ENCODE measurements at places on chromosomes 5 and 9.

DNA sequence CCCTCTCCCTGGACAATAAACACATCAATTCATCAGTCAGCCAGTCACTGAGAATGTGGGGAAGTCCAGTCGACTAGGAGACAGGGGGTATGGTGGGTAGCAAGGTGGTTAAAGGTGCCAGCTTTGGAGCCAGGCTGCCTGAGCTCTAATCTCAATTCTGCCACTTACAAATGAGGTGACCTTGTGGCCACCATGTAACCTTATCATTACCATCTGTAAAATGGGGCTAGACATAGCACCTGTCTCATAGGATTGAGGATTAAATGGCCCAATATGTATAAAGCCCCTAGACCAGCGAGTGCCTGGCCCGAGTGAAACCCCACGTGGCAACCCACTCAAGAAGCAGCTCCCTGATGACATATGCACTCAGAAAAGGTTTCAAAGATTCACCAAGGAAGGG lies 73.3 kb upstream of the TBC1D2 start:
- DNase-seq: no peak

DNA sequence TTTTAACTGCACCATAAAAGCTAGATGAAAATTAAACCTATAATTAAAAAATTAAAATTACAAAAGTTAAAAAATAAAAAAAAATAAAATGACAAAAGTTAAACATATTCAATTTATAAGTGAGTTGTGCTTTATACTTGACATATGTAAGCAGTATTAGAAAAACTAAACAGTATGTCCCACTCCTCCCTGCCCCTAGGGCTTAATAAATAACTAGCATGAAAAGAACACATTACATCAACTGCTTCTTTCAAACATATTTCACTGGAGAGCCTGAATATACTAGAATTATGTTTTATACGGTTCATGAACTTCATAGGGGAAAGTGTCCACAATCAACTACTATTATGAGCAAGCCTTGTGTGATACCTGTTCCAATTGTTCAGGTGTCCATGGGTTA lies 47.6 kb downstream of the ECPAS start:
- DNase-seq: no peak

DNA sequence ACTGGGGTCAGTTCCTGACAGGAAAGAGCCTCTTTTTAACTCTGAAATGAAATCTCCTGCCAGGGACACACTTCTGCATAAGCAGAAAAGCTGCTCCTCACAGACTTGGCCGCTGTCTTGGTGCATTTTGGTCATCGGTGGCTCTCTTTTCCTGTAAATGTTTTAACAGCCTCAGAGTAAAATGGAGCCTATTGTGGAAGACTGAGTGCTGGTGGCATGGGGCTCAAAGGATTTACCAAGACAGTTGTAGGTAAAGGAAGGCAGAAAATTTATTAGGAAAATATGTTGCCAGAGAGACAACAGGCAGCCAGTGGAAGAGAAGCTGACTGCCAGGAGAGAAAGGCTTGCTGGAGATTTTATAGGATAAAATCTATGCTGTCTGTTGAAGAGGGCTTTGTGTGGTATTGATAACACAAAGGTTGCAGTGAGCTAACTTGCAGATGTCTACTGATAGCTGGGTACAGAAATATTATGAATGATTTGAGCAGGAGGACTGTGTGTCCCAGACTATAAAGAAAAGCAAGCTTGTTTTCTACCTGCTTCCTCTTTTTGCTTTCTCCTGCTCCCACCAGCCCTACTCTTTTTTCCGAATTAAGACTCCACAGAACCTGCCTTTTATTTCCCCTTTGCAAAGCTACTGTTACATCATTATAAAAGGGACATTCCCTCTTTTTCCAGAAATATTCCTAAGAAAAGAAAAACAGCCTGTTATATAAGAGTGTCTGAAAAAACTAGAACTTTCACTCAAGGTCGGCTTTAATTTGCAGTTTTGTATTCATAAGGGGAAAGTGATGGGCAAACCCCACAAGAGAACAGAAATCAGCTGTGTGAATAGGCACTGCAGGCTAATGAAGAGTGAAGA lies 27.9 kb upstream of the IFNA14 start:
- DNase-seq: no peak

DNA sequence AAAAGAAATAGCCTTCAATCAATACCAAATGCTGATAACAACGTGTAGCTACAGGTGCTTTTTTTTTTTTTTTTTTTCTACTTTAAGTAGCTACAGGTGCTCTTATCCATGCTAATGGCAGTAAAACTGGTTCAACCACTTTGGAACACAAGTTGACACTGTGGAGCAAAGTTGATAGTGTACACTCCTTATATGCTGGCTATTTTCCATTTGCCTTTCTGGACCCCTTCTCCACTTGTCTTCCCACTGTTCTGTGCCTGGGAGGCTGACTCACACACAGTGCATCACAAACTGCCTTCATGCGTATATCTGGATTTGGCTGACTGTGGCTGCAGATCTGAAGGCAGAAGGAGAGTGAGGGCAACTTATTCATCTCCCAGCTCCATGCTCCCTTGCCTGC lies 247.9 kb downstream of the MSX2 start:
- DNase-seq: no peak

DNA sequence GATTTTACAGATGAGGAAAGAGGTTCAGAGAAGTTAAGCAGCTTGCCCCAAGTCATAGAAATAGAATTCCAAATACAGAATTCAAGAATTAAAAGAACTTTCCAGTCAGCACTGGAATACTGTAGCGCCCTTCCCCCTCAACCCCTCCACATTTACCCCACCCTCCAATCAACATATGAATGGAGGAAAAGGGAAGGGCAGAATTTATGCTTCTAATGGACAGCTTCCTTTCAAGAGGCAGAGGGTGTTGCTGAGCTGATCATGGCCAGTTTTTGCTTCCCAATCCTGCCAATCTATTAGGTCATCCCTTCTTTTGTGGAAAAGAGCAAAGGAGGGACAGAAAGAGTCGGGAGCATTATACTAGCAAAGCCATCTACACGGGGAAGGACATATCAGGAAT lies 39.1 kb upstream of the ANKRD31 start:
- no peak for DNase-seq

DNA sequence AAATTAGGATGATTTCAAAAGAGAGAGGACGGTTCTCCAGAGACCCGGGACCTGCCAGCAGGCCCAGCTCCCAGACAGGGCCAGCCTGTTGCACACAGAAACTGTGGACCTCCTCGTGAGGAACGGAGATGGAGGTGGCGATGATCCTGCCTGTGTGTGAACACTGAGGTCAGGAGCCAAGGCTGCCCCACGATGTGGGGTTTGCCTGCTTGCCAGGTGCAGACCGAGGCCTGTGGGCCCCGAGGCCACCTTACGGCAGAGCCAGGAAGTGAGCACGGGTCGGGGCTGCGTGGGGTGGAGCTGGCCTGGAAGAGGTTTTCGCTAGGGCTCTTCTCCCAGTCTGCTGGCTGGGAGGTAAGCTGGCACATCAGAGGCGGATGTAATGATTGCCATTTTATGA lies 4.3 kb downstream of the FAM163B start:
- DNase-seq: no peak

- DNase-seq: no peak
These were observed 46.6 kb upstream of the TNC start for GRCh38 chr9:115164511-115164974.

- no peak for DNase-seq
These were observed 13.0 kb downstream of the SERINC5 start for GRCh38 chr5:80242849-80243248.

GRCh38 chr9:83166372-83166771 lies 103.4 kb upstream of the RASEF start:
- DNase-seq: no peak

- no peak for DNase-seq
These were observed 1.3 kb downstream of the ZNF131 start for GRCh38 chr5:43121913-43122484.

DNA sequence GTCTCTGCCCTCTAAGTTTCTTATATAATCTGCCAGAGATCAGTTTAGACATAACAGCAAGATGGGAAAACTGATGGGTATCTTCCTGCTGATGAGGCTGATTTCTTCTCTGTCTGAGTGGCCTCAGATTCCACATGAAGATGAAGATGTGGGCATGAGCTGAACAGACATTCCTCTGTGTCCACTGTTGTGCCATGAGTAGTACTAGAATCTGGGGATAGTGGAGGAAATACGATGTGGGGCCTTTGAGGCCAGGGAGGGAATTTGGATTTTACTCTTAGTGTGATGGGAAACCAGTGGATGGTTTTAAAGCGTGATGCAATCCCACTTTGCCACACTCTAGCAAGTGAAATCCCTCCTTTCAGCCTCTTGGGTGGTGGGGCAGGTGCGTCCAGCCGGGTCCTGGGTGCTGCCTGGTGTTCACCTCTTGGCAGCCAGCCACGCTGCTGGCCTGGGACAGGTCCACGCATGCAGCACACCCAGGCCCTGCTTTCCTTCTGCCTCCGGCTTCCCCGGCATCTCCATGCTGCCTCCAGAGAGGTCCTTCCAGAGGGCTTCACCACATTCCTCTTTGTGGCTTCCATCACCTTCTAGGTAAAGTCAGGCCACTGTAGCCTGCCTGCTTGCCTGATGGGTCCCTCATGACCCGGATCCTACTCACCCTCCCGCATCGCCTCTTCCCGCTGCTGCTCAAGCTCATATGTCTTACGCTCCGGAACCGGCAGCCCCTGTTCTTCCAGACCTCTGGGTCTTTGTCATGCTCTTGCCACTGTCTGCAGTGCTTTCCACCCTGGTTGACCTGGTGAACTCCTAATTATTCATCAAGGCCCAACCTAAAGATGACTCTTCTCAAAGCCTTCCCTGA lies 28.1 kb upstream of the SH3PXD2B start:
- DNase-seq: no peak

- DNase-seq: no peak
These were observed 71.5 kb upstream of the ANXA1 start for GRCh38 chr9:73080110-73080694.

DNA sequence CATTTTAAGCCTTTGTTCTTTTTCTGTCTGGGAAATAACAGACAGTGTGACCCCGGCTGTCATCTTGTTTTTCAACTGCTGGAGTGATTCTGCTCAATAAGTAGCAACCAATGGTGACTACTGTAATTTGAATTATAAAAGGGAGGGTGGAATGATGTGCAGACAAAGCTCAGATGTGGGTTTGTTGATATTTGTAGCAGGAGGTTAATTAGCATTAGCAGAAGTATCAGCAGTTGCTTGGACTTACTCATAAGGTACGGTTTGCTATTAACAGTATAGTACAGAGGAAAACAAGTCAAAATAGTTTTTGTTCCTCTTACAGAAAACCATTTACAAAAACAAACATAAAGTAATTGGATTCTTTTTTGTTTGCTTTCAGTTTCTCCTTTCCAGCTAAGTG lies 140.4 kb downstream of the TUSC1 start:
- no peak for DNase-seq

DNA sequence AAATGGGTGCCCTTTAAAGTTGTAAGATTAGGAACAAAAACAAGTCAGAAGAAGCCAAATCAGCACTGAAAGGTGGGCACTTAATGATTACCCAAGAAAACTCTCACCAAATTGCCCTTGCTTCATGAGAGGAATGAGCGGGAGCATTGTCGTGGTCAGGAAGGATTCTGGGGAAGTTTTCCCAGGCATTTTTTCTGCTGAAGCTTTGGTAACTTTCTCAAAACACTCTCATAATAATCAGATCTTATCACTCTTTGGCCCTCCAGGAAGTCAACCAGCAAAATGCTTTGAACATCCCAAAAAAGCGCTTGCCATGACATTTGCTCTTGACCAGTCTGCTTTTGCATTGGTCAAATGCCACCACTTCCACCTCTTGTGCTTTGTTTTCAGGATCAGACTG lies 10.4 kb upstream of the PCDHGC3 start:
- DNase-seq: no peak

GRCh38 chr5:98157368-98157767 lies 616.1 kb upstream of the RGMB start:
- no peak for DNase-seq

- DNase-seq: no peak
These were observed 187.6 kb downstream of the CETN3 start for GRCh38 chr5:90221951-90222350.

DNA sequence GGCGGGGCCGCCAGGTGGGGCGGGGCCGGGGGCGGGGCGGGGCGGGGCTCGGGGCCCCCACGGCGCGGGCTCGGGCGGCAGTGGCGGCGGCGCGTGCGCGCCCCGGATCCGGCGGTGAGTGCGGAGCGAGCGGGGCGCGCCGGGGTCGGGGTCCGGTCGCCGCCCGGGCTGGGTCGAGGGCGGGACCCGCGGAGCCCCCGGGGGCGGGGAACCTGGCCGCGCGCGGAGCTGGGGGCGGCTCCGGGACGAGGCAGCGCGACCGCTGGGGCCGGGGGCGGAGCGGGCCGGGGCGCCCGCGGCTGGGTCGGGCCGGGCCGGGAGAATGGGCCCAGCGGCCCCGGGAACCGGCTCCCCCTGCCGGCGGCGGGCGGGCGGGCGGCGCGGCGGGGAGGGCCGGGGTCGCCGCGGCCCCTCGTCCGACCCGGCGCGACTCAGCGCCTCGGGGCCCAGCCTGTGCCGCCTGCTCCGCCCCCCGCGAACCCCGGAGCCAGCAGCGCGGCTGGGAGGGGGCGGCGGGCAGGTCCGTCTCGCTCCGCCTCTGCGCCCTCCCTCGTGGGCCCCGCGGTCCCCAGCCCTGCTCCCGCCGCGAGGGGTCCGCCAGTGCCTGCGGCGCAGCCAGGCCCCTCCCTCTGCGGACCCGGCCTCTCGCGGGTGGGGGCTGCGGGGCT lies 3.1 kb downstream of the EGFL7 start:
- DNase-seq: no peak

DNA sequence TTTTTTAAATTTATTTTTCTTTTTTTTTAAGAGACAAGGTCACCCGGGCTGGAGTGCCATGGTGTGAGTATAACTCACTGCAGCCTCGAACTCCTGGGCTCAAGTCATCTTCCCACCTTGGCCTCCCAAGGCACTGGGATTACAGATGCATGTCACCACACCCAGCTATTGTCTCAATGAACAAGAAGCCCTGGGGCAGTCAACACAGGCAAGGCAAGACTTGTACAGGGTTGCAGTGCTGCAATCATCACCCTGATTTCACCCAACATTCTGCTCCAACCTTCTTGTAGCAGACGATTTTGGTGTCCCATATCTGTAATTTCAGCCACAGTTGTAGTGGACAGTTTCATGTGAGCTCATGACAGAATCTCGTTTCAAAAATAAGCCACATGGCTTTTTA lies 205.8 kb upstream of the KIF2A start:
- DNase-seq: no peak

- DNase-seq: no peak
These were observed 238.2 kb downstream of the CD180 start for GRCh38 chr5:66958201-66958979.

DNA sequence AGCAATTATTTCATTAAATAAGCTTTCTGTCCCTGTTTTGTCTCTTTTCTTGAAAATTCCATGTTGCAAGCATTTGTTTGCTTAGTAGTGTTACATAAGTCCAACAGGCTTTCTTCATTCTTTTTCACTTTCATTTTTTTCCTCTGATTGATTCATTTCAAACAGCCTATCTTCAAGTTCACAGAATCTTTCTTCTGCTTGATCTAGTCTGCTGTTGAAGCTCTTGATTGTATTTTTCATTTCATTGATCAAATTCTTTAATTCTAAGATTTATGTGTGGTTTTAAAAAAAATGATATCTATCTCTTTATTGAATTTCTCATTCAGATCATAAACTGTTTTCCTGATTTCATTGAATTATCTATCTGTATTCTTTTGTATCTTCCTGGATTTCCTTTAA lies 20.4 kb upstream of the NFIL3 start:
- DNase-seq: no peak

Measured in stimulated activated CD4-positive, alpha-beta T cell treated with anti-CD3 and anti-CD28 coated beads, Interleukin-2, amount 100 ng/mL, for 4 hours (primary cell).